ENCODE measurements at places on chromosomes 4 and X.

DNA sequence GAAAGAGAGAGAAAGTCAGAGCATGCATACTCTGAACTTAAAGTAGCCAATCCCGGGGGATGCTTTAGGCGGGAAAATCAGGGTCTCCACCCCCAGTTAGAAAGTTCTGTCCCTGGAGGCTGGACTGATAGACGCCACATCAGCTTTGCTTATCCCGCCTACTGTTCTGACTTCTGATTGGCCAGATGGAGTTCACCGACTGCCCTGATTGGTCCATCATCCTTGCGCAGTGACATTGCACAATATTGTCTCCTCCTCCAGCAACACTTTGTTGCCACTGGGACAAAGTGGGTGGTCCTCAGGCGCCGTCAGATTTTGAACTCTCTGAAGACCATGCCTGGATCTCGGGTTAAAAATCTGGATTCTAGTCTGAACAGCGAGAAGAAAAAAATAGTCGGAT is 50.3 kb downstream of the SSX3 start:
- DNase-seq: no peak

DNA sequence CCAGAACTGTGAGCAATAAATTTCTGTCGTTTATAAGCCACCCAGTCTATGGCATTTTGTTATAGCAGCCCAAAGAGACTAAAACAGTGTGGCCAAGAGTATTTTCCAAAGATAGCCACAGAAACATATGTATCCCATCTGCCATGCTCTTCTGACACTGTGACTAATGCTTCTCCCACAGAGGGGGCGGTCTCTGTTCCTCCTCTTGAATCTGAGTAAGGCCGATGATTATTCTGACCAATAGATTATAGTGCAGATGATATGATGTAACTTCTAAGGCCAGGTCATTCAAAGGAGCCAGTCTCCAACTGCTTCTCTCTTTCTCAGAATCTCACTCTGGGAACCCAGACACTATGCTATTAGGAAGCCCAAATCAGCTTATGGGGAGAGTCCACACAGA is 570.7 kb downstream of the BCOR start:
- no peak for DNase-seq

DNA sequence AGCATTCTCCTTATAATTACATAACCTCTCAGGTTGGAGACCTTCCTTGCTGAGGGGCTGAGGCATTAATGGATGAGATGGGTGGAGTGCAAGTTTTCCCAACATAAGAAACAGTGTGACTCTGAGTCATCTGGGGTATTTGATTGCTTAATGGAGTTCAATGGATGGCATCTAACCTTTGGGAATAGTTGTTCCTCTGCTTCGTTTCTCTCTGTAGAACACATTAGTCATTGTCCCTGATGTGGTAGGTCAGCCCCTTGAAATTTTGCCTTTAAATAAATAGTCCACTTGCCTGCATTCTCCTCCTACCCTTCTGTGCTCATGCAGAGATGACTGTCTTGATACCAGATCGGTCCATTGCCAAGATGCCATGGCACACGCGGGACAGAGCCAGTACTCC is 38.6 kb downstream of the SLITRK2 start:
- no peak for DNase-seq

DNA sequence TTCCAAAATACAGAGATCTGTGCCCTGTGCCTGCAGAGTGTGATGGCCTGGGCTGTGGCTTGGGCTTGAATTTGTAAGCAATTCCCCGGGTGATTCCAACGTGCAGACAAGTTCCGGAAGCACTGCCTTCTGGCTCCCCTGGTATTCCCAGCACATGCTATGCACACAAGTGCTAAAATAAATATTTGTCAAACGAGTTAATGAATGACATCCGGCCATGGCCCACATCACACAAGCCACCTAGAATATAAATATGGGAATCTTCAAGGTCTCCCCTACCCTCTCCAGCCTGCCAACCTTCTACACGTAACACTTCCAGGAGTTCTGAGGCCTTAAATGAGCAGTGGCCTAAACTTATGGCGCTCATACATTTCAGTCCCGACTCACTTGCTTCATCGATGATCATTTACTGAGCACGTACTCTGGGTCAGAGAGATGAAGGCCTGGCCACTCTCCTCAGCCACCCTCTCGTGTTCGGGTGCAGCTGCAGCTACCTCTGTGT is 21.3 kb downstream of the DCTD start:
- DNase-seq: no peak

- no peak for DNase-seq
Measured at GRCh38 chr4:86544310-86544966, 49.7 kb upstream of the PTPN13 start.

DNA sequence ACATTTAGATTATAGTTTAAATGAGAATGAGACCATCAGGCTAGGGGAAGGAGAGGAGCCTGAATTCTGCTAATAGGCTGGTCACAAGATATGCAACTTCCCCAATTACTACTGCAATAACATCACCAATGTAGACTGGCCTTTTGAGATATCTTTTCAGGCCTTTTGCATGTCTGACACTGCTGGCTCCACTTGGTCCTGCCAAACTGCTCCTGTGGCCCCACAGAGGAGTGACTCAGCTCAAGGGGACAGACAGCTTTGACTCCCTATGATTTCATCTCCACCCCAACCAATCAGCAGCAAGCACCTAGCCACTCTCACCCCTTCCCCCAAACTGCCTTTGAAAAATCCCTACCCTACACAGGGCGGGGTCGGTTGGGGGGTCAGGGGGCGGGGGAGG is 22.8 kb downstream of the GPRIN3 start:
- DNase-seq: no peak

- DNase-seq: no peak
Measured at GRCh38 chr4:68593112-68593511, 17.0 kb upstream of the UGT2B17 start.

DNA sequence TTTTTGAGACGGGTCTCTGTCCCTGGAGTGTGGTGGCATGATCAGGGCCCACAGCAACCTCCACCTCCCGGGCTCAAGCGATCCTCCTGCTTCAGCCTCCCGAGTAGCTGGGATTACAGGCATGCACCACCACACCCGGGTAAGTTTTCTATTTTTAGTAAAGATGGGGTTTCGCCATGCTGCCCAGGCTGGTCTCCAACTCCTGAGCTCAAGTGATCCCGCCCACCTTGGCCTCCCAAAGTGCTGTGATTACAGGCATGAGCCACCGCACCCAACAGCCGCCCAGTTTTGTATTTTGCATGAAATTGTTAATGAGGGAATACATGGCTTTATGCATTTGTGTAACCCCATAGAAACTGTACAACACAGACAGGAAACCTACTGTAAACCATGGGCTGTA is 2.8 kb upstream of the ARHGAP4 start:
- DNase-seq: no peak

- DNase-seq: no peak
Measured at GRCh38 chr4:159549098-159549518, 446.2 kb downstream of the RAPGEF2 start.

Data from thyroid gland (tissue), 4 donors.